ENCODE measurements at places on chromosomes 7 and 10.
A peak's percentile ranks its signal among the peaks of the same experiment; 100 is the strongest.

DNA sequence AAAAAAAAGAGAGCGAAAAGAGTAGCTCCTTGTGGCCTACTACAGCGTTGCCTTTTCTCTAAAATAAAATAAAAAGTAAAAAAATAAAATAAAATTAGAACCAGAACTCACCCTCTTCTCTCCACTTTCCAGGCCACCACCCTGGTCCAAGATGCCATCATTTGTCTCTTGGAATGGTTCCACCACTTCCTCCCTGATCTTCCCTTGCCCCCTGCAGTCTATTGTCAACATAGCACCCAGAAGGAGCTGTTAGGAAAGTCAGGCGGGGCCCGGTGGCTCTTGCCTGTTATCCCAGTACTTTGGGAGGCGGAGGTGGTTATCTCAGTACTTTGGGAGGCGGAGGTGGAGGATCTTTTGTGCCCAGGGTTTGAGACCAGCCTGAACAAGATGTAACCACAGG, 7.6 kb upstream of the GRID2IP start:
- no peak for DNase-seq

- no peak for DNase-seq
Observed at GRCh38 chr10:79329529-79329928, 17.7 kb upstream of the PPIF start.

GRCh38 chr7:44706788-44707557, 41.7 kb upstream of the ZMIZ2 start:
- DNase-seq, result no peak

DNA sequence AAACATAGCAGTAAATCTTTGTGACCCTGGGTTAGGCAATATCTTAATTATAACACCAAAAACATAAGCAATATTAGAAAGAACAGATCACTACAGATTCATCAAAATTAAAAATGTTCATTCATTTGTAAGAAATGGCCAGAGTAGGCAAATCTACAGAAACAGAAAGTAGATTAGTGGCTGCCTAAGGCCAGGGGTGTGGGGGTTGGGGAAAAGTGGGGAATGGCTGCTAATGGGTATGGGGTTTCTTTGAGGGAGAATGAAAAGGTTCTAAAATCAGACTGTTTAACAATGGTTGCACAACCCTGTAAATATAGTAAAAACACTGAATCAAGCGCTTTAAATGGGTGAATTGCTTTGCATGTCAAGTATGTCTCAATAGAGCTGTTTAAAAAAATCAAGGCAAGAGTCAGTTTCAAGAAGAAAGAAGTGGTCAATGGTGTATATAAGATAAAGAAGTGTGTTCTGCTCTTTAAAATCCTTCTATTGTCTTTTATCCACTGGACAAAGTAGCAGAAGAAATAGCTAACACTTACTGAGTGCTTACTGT, 42.6 kb downstream of the CDK6 start:
- DNase-seq, result no peak

DNA sequence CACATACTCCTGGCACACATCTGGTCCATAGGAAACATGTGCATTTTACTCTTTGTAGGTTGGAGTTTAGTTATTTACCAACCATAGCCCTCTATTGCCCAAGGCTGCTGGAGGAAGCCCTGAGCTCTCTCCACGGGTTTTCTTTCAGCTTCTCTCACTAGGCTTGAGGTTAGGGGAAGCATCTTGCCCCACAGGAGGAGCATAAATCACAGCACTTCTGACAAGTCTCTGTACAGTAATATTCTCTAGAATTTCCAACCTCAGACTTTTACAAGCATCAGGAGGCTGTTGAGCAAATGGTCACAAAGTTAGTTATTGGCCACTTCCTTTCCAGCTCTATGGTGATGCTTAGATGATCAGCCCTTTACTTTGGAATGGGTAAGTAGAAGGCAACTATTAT, 122.9 kb upstream of the GLI3 start:
- DNase-seq, result no peak

DNA sequence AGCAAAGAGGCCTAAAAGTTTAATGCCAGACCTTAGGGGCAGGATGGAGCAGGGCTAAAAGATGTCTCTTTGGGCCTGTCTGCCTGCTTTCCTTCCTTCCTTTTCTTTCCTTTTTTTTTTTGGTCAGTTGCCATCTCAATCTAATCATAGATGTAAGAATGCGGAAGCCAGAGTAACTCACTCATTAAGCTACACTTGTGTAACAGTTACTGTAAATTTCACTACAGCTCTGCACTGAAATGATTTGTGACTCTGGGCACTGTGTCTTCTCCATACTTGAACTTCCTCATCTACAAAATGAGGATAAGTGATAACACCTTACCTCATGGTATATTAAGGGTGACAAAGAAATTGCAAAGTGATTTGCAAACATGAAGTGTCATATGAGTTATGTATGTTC, 75.5 kb upstream of the AGK start:
- DNase-seq, result no peak

DNA sequence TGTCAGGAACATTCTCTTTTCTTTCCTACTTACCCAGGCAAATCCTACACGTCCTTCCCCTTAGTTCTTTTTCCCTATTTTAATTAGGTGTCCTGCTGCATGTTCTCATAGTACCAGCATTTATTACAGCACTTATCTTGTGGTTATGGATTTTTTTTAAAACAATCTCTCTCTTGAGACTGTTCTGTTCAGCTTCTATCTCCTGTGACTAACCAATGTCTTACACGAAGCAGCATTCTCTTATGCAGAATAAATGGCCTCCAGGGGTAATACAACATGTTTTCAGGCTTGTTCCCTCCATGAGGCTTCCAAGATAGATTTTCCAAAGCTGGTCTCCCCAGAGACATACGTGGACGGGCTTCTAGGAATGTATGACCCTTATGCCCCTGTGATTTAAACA, 1096.1 kb upstream of the CELF2 start:
- no peak for DNase-seq

DNA sequence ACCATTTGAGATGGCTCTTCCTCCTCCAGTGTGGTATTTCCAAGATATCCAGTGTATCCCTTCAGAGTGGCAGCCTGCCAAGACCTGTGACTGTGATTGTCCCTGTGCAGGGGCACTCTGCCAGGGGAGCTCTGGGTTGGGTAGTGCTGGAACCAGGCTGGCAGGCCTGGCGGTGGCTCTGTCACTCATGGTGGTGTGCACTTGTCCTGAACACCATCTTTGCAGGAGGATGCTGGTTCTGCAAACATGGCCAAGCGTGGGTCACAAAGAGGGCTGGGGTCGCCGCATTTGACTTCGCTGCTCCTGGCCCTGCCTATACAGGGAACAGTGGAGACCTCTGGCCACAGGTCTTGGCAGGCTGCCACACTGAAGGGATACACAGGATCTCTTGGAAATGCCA, 205.2 kb downstream of the PRPF18 start:
- DNase-seq, result no peak

DNA sequence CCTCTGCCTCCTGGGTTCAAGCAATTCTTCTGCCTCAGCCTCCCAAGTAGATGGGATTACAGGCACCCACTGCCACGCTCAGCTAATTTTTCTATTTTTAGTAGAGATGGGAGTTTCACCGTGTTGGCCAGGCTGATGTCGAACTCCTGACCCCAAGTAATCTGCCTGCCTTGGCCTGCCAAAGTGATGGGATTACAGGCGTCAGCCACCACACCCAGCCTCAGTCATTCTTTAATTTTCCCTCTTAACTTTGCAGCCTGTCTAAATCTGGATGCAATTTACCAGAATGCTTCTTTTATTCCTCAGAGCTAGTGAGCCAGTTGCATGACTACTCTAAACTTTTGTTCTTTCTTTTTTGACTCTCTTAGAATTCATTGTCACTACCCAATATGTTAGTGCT, 90.5 kb upstream of the CSTF2T start:
- DNase-seq, result no peak

DNA sequence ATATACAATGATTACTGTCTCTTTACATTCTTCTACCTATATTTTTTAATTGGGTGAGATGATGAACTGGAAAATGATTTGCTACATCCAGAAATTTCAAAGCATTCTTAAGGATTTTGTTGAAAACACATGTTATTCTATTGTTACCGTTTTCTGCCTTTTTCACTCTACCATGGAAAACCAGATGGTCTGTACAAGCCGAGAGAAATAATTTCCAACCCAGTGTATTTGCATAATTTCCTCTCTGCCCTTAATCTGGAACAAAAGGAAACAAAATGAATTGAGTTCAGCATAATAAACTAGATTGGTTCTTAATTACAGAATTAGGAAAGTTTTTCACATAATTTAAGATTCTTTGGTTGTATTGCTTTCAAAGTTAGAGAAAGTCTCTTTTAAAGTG, 211.2 kb downstream of the CACNB2 start:
- no peak for DNase-seq

DNA sequence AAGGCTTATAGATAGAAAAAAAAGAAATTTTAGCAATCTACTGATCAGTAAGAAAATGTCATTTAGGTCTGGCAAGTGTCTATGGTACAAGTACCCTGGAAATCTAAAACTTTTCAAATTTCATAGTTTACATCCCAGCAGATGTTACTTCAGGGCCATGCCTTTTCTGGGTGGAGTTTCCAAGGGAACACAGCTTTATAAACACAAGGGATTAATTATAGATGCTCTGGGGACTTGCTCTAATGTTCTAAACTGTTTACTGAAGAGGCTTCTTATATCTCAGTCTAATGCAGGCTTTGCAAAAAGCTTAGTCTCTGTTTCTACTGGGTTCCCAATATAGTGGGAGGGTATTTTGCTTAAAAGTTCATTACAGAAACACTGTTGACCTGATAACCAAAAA, 3.1 kb downstream of the CD36 start:
- DNase-seq, result no peak

- DNase-seq, result no peak
Observed at GRCh38 chr10:100531761-100532160, 2.1 kb upstream of the NDUFB8 start.

DNA sequence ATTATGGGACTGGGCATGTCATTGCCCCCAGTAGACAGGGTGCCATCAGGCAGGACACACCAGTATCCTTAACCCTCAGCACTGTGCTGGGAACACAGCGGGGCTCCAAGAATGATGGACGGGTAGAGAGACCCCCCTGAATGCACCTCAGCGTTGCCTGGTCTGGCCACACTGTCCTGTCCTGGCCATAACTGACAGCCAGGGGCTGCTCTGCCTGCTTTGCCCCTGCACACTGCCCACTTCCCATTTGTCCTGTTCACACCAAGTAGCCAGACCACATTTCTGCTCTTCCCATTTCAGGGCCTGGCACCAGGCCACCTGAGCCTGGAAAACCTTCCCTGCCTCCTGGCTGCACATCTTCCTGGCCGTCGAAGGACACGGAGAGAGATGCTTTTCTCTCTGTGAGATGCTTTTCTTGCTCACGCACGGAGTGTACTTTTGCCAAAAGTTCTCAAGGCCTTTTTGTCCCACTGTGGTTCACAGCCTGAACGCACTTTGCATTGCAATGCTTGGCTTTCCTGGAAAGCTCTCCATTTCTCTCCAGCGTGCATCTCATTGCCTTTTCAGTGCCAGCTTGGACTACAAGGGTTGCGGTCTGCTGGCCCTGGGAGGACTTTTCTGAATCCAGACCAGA, 131.0 kb upstream of the EEPD1 start:
- no peak for DNase-seq

DNA sequence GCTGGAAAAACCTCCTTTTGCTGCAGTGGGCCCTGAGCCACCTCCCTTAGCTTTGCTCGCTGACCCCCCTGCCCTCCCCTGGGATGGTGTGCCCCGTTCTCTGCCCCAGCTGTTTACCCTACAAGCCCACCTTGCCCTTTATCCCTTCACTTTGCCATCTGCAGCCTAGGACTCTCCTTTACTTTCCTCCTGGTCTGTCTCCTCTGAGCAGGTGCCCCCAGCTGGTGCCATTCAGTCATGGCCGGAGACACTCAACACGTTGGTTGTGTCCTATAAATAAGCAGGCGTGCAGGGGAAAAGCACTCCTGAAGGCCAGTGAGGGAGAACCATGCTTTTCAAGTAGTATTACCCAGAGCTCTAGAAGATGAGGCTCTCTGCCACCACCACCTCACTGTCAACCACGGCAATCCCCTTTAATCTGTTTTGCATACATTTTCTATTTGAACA, 6.1 kb downstream of the RASSF4 start:
- no peak for DNase-seq

- DNase-seq, result peak; percentile 39
Observed at GRCh38 chr7:106283831-106284713, 711 bp downstream of the NAMPT start.

DNA sequence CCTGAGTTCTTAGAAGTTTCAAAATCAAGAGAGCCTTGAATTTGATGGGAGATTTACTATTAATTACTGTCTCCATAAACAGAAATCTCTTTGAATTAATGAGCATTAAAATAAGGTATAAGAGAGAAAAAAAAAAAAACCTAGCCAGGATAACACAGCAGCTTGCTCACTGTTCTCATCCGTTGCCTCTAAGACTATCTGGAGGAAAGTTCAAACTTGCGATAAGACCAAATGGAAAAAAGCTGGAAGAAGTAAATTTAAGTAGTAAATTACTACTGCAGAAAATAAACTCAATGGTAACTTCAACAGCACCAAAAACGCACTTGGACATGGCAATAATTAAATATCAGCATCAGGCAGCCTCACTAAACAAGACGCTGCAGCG, 36.7 kb downstream of the GNA12 start:
- no peak for DNase-seq

GRCh38 chr10:70866424-70866823, 21.9 kb downstream of the PCBD1 start:
- no peak for DNase-seq

GRCh38 chr7:69768986-69769595, 170.8 kb downstream of the AUTS2 start:
- no peak for DNase-seq

GRCh38 chr10:11404901-11405300, 206.5 kb downstream of the USP6NL start:
- DNase-seq, result no peak

- no peak for DNase-seq
Observed at GRCh38 chr7:73436031-73436929, 2.7 kb downstream of the FZD9 start.

DNA sequence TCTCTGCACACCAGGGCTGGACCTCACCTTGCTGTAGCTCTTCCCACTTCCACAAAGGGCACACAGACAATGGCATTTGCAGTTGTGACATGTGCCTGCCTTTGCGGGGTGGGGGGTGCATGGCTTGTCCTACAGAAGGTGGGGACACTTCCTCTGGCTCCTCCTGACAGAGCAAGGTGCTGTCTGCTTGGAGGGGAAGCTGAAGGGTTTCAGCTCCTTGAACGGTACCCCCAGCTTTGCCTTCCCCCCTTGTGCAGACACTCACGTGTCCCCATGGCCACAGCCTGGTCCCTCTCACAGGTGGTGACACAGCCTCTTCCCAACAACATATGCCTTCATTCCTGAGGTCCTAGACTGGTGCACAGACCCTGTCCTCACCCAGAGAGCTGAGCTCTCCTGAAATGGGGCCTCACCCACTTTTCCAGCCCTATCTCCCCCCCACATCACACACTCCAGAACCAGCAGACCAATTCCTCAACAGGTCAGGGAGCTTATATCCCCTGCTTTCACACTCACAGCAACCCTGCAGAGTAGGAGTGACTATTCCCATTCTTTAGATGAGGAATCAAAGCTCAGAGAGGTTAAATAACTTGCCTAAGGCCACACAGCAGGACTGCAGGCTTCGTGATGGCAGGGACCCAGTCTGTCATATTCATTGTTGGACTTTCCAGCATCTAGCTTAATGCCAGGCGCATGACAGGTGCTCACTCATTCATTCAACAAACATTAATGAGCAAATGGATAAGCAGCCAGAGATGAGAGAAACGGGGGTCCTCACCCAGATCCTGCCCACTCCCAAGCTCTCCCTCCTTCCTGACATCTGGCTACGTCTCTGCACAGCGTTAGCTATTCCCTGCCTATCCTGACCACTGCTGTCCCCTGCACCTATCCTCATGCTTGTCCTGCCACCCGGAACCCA, 44.4 kb downstream of the PARP12 start:
- DNase-seq, result no peak
